Dermis blood vessel endothelial cell (primary cell): ENCODE measurements at places on chromosomes 2 and 18. TPM values are rescaled to one million over a fixed set of nuclear protein-coding genes. Genes with fewer than 3 reads are reported as not detected.

- no peak for DNase-seq
Observed at GRCh38 chr2:104504331-104505073, 349.4 kb upstream of the POU3F3 start.

GRCh38 chr2:240983361-240983995 is 14.9 kb upstream of the SNED1 start:
- DNase-seq: peak; percentile 80

- DNase-seq: no peak
Observed at GRCh38 chr2:122739732-122740593, 984.5 kb downstream of the TSN start.

- DNase-seq: no peak
Observed at GRCh38 chr2:130769343-130769907, 14.1 kb downstream of the AMER3 start.

DNA sequence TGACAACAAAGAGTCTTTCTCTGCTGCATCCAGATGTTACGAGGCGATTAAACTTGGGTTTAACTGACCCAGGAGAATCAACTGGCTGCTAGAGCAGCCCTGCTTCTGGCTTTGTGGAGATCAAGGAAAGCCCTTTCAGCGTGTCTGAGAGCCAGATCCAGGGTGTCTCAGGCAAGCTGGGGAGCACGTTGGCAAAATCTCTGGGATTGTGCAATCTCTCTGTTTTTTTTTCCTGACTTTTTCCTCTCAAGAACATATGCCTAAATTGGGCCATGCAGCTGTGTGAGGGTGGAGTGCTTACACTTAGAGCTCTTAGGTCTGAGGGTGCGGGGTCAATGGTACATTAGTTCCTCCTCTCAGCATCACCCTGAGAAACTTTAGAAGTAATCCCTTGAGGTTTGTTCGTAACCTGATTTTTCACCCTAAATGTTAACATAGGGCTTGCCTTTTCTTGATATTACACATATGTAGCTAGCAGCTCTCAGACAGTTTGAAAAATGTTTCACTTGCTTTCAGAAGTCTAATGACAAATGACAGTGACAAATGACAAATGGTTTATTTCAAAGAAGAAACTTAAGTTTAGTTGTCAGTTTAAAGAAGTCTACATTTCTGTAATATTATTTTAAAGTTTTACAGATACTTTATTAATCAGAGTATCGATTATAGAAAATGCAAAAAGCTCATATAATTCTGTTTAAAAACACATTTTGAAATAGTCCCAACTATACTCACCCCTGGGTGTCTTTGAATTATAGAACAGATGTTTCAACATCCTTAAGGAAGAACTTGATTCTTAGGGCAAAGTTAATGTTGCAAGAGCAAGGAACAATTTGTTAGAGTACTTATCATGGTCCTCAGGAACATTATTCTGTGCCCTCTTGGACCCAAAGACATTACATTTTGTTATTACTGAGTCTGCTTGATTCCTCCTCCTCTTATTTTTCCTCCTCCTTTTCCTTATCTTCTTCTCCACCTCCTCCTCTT is 38.4 kb upstream of the ZSWIM2 start:
- no peak for DNase-seq

Gene DTNA
- total RNA-seq: 2.6 and 2.9 TPM in 2 replicates

DNA sequence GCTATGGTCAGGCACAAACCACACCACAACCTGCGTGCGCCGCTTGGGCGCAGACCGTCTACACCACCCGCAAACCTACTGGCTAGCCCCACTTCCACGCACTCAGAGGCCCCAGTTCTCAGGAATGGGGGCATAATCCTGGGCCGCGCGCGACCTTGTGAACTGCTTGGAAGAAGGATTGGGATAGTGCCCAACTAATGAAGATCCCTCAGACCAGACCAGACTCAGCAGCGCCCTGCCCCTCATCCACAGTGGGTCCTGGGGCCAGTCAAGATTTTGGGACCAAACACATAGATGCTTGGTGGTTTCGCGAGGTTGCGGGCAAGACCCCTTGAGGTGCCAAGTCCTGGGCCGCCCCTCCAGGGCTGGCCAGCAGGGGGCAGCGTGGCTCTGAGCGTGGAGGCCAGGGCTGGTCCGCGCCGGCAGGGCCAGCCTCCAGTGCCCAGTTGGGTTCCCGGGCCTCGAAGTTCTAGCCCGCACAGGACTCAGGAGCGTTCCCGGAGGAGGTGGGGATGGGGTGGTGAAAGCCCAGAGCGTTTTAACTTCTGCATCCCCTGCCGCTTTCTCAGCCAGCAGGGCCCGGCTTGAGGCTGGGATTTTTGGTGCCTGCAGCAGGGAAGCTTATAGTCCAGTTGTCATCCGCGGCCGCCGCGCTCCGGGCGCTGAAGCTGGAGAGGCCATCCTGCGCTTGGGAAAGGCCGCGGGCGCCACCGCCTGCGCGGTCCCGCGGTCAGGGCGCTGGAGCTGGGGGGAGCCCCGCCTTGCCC is 8.3 kb downstream of the OSR1 start:
- peak; percentile 83 for DNase-seq
